CD4-positive, alpha-beta T cell treated with Interleukin-2 at 100 ng/mL for 4 hours (primary cell): ENCODE measurements at places on chromosomes 5 and 9.
A peak's percentile ranks its signal among the peaks of the same experiment; 100 is the strongest.

DNA sequence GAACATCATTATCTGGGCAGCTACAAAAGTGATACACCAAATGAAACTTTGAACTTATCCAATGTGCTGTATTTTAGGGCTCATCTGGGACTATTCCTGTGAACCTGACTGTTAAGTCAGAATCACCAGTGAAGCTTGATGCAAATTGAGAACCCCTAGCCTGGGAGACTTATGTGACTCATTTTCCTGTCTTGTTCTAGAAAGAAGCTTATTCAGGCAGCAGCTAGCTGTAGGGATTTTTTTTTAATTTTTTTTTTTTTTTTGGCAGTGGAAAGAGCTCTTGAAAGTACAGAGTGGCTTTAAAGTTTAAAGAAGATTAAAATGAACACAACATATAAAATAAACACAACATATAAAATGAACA, 81.1 kb upstream of the TNFAIP8 start:
- DNase-seq = peak; percentile 82

DNA sequence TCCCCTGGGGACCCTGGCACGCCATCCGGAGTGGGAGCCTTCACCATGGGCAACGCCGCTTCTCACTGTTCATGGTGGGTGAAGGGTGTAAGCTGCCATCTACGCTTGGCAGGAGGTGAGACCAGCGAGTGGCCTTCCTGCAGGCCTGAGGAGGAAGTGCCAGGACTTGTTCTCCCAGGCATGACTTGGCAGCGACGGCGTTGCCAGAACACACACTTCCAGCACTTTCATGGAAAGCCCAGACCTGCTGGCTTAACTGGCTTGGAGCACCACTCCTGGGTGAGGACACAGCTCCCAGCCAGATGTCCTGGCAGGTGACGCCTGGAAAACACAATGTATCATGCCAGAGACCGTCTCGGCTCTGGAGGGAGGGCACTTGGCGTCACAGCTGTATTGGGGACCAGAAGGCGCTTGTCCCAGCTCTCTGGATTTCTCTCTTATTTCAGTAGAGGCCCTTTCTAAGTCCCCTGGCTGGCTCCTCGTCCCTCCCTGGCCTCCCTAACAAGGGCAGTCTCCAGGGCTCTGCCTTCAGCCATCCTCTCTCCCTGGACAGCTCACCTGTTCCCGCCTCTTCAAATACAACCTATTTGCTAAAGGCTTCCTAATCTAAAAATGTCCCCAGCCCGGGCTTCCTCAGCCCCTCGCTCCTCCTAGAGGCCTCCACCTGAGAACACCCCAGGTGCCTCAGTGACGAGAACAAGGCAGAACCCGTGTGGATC, 188.3 kb downstream of the OLFM1 start:
- DNase-seq = no peak

DNA sequence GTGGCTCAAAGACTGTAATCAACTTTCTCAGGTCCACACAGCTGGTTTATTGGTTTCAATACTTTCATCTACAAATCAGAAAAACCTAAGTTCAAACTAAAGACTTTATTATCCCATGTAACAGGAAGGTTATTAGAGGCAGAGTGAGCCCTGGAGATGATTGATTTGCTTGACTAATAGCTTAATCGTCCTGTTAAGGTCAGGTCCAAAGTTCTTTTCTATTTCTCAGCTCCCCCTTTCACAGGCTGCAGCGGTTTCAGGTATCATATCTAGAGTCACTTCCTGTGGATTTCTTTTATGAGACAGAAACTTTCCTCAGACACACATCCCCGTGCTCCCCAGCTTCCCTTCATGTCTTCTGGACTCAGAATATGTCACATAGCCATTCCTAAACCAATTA, 166.4 kb downstream of the PRELID2 start:
- DNase-seq = no peak

- no peak for DNase-seq
These were observed 198.1 kb downstream of the ROR2 start for GRCh38 chr9:91751922-91752321.

- no peak for DNase-seq
These were observed 694.9 kb downstream of the ISL1 start for GRCh38 chr5:52077941-52078815.

DNA sequence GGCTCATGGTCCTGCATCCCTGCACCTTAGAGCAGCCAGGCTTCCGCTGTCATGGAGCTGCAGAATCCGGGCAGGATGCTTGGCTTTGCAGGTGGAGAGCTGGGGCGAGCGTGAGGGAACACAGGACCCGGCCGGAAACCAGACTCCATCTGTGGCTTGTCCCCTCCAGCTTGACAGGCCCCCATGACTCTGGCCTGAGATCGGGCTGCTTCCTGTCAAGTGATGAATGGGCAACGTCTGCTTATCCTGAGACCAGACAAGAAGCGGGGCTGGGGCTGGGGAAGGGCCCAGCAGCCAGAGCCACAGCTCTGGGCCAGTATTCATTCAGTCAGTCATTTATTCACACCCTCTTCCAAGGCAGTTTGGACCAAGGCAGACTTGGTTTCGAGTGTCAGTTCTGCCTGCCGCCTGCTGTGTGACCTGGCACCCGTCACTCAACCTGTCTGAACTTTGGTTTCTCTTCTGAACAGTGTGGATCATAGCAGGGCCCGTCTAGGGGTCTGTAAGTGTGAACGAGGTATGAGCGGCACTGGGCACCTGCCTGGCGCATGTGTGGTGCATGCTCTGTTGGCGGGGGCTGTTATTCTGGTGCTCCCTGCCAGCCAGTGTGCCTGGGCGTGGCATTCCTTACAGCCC, 37.5 kb downstream of the NEK6 start:
- DNase-seq = no peak

DNA sequence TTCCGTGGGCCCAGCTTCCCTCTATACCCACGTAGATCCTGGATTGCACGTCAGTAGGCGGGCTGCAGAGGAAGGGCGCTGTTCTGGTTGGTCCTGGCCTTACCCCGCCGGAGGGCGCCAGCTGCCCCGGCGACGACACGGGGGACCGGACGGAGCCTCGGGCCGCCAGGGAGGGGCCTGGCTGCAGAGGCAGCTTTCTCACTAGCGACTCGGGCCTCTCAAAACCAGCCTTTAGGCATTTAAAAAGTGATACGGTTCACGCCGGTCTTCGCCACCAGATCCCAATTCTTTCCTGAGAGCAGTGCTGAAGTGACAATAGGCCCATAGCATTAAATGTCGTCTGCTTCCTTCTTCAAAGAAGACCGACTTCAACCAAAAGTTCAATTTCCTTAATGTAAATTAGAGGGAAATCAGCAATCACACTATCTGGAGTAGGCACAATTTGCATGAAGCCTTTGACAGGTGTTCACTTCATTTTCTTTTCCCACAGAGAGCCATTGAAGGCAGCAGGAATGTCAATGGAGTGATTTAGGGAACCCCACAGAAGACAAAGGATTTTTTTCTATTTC, 17.6 kb upstream of the UBE2D2 start:
- peak; percentile 44 for DNase-seq

GRCh38 chr5:89417990-89418389, 535.0 kb upstream of the MEF2C start:
- no peak for DNase-seq

- no peak for DNase-seq
These were observed 284.5 kb upstream of the PTGER4 start for GRCh38 chr5:40395251-40395650.

GRCh38 chr9:13809401-13809800, 504.5 kb downstream of the NFIB start:
- no peak for DNase-seq

- DNase-seq = no peak
These were observed 6.1 kb upstream of the TMEM268 start for GRCh38 chr9:114604989-114605388.

DNA sequence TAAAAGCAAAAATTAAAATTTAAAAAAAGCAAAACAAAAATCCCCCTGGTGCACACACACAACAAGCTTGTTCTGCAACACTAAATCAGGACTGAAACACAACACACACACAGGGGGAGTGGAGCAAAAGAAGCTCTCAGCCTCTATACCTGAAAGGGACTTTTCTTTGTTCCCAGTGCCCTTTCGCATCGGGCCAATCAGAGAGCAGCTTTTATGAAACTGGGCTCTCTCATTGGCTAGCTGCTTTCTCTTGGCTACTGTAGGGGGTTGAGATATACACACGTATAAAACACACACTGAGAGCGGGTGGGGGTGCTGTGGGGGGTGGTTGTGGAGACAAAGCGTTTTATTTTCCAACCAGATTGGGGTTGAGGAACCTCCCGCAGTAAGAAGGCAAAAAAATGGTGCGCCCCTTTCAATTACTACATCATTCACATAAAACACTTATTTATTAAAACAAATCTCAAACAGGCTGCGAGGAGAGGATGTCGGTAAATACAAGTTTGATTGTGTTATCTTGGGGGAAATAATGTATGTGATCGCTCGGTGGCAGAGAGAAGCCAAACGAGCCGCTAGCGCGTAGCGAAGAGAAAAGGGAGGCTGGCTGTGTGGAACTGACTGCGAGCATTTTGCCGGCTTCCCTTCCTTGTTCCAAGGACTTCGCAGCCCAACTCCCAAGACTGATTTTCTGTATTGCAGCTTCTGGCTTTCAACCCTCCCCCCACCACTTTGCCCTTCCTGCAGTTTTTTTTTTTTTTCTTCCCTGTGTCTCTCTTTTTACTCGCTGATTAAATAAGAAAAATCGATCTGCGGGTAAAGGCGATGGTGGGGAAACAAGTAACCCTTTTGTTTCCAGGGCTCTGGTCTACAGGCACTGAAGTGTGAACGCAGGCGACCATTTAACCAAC, 2.5 kb upstream of the ZNF608 start:
- DNase-seq = peak; percentile 3

DNA sequence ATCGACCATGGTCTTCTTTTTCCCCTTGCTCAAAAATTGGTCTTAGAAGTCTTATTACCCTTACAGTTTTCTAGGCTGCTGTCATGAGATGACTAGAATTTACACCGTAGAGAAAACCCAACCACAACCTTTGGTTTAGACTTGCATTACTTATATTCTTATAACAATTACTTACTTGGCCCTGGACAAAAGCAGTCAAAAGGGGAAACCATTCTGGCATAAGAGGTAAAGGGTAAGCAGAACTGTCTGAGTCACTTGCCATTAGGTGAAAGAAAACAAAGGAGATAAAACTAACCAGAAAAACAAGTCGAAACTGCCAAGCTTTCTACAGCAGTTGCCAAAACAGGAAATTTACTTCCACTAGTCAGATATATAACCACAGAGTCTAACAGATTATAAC, 17.9 kb downstream of the TMEM245 start:
- DNase-seq = peak; percentile 83

DNA sequence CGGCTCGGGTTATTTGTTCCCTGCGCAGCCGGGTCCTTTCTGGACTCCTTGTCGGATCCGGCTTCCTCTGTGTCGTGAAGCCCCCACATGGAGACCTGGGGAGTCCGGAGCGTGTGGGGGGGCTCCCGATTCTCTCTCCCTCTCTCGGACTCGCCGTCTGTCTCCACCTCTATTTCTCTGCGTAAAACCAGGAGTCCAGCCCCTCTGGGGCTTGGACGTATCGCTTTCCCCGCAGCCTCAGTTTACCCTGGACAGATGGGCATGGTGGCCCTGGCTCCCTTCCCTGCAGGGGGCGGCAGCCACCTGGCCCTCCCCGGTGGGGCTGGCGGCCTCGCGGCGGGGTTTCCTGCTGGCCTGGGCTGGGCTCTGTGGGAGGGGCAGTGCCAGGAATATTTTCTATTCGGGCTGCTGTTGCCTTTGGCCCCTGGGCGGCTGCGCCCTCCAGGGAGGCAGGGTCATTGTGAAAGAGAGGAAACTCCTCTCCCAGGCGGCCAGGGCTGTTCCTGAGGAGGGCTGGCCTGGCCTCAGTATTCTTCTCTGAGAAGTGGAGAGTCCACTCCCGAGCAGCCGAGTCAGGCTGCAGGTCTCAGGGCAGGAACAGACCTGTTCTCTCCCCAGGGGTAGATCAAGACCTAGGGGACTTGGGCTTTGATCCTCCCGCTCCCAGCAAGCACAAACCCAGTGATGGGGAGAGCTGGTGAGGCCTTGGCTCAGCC, 665 bp downstream of the ASS1 start:
- no peak for DNase-seq

- no peak for DNase-seq
These were observed 791.8 kb upstream of the C9orf72 start for GRCh38 chr9:28365020-28365640.

- no peak for DNase-seq
These were observed 183.2 kb upstream of the RASEF start for GRCh38 chr9:83245979-83246659.

DNA sequence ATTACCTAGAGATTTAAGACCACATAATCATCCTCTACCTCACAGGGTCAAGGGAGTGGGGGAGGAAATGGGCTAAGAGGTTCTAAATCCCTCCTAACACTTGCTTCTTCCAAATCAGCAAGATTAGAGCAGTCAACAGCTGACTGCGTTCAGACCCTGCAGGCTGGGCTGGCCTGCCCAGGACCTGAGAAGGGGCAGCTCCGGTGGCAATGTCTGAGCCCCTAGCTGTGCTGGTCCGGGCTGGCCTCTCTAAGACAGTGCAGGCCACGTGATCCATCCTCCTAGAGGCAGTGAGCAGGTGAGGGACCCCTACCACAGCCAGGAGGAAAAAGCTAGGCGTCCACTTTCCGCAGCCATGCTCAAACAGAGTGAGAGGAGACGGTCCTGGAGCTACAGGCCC, at the start of gene KCNV2:
Gene KCNV2, plus strand, starts transcription at position 126 of the 400 bp plus-strand sequence. Its CDS starts 230 bp downstream, at position 356.
- DNase-seq = no peak

GRCh38 chr5:137648361-137648760, 87.5 kb downstream of the KLHL3 start:
- no peak for DNase-seq

DNA sequence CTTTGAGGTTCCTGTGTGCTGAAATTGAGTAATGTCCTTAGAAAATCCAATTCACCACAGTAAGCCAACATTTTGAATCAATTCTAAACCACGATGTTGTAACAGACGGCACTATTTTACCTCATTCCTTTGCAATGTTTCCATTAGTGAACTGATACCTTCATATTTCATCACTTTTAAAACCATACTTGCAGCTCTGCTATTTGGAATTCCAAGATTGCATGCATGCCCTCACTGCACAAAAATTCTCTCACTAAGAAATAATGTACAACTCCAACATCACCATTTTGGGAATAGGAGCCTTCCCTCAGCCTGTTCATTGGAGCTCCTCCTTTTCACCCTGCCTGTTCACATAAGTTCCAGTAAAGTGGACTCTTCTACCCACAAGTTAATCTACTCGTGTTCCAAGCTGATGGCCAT, 74.8 kb upstream of the TGFBR1 start:
- DNase-seq = no peak

DNA sequence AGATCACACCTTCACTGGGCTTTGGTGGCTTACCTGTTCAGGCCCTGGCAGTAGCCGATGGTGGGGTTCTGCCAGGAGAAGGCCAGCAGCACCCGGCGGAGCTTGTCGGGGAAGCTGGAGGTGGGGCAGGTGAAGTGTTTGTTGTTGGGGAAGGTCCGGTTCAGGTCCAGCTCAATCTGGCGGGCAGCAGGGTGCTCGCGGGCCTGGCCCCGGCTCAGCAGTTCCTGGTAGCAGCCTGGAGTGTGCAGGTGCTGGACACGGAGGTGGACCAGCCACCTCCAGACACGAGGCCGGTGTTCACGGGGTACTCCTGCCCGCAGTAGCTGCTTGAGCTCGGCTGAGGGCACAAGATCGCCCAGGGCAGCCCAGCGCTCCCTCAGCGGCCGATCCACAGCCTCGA, 16.2 kb upstream of the CORO2A start:
- DNase-seq = no peak
